CD4-positive, alpha-beta T cell treated with Interleukin-21 for 1 hour (primary cell): ENCODE measurements at places on chromosomes 6 and 20.

GRCh38 chr6:36719126-36719525 lies 21.5 kb downstream of the RAB44 start:
- DNase-seq, result no peak

GRCh38 chr6:163262080-163262479 lies 152.4 kb upstream of the QKI start:
- no peak for DNase-seq

DNA sequence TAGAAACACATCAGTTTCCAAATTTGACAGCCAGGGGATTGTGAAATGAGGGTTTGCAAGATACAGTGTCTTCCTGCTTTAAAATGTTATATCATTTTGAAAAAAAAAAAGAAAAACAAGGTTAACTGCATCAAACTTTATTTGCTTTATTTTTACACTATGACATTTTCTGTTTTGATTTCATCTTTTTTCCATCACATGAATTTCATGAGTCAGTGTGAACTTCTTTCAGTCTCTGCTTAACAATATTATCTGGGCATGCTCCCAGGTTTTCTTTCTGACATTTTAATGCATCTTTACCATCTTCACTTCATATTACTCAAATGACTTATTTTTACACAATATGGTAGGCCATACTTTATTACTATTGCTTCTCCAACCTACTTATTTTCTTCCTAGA lies 1.9 kb downstream of the NCOA7 start:
- DNase-seq, result no peak

- no peak for DNase-seq
Observed at GRCh38 chr6:125213939-125214338, 60.4 kb downstream of the TPD52L1 start.

DNA sequence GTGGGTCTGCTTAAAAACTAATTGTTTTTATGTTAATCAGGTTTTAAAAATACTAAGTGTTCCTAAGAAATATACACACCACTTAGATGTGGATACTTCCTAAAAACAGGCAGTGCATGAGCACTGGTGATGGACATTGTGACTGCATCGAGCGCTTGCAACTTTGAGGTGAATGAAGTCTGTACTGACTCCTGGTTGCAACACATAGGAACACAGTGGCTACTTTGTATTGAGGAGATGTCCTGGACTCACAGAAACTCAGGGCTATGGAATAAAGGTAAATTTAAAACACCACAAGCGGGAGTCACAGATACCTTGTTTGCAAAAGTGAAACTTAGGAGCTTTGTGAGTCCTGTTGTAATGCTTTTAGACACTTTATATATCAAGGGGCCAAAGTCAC lies 55.6 kb upstream of the POLR1H start:
- DNase-seq, result no peak

DNA sequence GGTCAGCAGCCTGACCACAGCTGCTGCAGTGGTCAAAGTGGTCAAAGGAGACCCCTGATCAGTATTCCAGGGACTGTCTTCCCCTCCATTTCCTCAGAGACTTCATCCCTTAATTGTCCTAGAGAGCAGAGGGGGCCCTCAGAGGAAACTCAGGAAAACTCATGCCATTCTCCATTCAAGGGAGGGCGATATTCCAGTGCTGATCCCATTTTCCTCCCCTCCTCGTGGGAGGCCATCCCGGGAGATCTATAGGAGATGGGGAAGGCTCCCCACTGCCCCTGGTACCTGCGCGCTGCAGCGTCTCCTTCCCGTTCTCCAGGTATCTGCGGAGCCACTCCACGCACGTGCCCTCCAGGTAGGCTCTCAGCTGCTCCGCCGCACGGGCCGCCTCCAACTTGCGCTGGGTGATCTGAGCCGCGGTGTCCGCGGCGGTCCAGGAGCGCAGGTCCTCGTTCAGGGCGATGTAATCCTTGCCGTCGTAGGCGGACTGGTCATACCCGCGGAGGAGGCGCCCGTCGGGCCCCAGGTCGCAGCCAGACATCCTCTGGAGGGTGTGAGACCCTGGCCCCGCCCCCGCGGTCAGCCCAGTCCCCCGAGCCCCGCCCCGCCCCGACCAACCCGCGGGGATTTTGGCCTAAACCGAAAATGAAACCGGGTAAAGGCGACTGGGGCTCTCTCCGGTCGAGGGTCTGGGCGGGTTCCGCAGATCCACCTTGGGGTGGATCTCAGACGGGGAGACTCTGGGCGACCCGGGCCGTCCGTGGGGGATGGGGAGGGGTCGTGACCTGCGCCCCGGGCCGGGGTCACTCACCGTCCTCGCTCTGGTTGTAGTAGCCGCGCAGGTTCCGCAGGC lies 878 bp downstream of the HLA-C start:
- peak; percentile 87 for DNase-seq

GRCh38 chr6:10676403-10676802 lies 18.0 kb downstream of the C6orf52 start:
- DNase-seq, result no peak

GRCh38 chr20:57025261-57025660 lies 241.2 kb downstream of the BMP7 start:
- DNase-seq, result no peak

DNA sequence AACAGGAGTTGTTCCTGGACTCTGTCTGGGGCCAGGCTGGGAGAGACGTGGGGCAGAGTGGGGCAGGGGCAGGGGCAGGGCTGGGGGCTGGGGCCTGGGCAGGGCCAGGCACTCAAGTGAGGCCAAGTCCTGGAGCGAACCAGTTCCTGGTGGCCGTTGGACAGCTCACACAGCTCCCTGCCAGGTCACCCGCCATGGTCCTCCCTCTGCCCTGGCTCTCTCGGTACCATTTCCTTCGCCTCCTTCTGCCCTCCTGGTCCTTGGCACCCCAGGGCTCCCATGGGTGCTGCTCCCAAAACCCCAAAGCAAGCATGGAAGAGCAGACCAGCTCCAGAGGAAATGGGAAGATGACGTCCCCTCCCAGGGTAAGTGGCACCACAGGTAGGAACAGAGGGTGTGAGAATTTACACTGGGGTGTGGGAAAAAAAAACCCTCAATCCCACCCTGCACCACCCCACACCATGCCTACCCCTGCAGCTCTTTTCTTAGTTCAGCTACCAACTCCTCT lies at the start of gene MCCD1:
Gene MCCD1 (plus strand): TSS at position 142 of the 508 bp plus-strand sequence. CDS start 53 bp downstream, at position 195.
- DNase-seq, result no peak

GRCh38 chr20:60137657-60138245 lies 179.5 kb downstream of the CDH26 start:
- DNase-seq, result peak; percentile 37

- no peak for DNase-seq
Observed at GRCh38 chr20:58719258-58719657, 26.7 kb downstream of the NPEPL1 start.

DNA sequence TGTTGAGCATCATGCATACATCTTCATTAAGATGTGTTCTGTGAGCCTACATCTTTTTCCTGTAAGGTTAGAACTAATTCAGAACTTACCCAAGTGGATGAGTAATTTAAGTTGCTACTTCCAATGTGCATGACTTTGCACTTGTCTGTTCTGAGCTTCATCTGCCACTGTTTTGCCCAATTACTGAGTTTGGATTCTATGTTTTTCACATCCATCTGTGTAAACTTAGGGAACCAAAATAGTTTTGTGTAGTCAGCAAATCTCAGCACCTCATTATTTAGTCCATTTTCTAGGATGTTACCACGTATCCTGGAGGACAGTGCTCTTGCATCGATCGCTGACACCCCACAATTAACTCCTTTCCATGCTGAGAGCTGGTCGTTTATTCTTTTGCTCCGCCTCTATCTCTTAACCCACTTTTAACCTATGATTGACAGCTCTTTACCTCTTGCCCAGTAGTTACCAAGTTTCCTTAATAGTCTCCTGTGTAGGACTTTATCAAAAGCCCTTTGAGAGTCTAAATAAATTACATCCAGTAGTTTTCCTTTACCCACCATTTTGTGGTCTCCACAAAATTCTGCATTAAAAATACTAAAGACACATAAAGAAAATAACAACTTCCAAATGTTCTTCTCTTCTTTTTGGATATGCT lies 44.2 kb upstream of the CITED2 start:
- no peak for DNase-seq

DNA sequence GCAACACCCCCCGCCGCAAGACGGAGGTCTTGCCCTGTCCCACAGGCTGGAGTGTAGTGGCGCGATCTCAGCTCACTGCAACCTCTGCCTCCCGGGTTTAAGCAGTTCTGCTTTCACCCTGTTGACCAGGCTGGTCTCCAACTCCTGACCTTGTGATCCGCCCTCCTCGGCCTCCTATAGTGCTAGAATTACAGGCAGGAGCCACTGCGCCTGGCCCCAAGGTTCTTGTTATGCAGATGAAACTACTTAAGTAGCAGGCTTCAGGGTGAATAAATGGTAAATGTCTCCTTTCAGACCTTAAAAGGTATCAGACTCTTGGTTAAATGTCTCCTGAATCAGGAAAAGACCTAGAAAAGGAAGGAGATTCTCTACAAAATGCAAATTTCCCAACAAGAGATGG lies 95.4 kb upstream of the TMEM181 start:
- DNase-seq, result no peak

DNA sequence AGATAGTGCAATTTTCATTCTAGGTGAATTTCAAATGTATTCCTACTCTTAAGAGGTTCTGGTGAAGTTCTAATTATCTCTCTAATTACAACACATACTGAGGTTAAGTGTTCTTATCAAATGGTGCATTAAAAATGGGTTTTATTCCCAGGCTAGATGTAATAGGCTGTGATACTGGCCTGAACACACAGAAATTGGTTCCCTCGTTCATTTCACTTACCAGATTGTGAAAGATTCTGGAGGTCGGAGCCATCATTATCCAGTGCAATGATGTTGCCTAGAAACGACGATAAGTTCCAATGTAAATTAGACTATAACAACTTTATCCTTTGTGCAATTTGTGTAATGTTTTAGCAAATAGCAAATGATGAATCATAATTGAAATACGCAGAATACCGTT lies 172.6 kb upstream of the SOX4 start:
- DNase-seq, result no peak

- DNase-seq, result no peak
Observed at GRCh38 chr6:25927756-25928216, 2.7 kb downstream of the SLC17A2 start.

- DNase-seq, result no peak
Observed at GRCh38 chr6:106056746-106057390, 29.3 kb upstream of the PRDM1 start.

- no peak for DNase-seq
Observed at GRCh38 chr20:8571611-8572010, 439.5 kb downstream of the PLCB1 start.

DNA sequence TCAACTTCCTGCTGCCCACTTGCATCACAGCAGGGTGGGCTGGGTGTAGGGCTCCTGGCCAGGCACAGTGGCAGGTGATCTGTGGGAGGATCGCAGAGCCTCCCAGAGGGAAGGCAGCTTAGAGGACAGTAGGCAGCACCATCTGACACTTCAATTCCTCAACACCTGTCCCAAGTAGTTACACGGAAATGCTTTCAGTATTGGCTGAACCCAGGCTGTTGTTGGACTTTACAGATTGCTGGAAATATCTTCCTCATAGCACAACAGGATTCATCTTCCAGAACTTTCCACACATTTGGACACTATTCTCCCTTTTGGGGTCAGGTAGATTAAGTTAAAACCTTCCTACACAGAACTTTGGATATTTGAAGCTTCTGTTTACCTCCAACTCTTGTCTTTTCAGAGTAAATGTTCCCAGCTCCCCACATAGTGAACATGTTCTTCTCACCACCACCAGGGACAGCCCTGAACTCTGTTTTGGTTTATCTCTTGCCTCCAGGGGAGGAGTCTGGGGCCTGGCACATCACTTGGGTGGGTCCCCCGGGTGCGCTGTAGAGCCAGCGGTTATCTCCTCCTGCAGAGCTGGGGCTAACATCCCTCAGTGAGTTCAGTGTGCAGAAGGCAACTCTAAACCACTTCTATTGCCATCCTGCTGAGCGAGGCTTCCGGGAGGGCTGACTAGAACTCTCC lies 3.5 kb upstream of the SLC22A2 start:
- no peak for DNase-seq

DNA sequence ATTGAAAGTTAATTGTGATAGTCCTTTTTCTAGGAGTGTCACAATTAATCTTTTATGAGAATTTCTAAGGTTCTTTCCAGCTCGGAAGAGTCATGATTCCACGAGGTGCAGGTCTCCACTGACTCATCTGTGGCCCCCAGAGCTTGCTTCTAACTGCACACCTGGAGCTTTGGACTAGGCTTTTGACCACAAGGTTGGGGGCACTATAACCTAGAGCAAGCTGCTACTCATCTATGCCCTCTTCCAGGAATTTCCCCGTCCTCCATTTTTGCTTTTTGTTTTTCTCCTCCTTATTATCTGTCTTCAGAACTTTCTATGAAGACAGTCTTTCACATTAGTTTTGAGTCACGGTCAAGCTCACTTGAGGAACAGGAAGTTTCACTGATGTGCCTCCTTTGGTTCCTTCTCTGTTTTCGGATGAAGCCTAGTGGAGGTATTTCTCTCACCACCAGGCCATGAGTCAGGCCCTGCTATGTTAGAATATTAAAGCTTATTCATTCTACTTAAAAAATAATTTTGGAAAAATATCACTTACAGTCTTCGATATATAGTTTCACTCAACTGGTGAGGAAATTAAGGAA lies 119.2 kb upstream of the INSM1 start:
- no peak for DNase-seq

DNA sequence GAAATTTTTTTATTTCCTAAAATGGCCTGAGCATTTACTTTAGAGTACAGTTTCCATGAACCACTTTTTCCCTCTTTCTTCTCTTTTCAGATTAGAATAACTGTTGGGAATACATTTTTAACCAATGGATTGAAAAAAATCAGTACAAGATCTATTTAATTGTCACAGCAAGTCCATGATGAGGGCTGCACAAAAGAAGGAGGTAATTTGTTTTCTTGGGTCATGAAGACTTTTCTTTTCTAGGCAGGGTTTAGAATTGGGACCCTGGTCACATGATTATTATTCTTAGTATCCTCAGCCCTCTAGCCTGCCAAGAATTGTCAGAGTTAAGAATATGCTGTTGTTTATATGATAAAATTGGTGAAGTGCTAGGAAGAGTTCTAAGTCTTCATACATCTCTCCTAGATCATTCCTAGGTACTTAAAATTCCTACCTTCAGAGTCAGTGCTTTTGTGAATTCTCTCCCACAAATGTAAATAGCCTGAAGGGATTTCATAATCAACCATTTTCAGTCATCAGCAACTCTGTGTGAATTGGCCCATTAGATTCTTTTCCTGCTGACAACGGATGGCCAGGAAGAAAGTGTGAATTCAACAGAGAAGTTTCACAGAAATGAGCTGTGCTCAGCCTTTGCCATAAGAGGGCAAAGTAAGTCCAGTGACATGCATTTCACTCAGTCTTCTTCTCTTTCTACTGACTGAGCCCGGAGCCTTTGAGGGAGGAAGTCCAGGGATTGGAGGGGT lies 32.4 kb upstream of the TPBG start:
- DNase-seq, result no peak

GRCh38 chr6:118663993-118664985 lies 12.9 kb upstream of the CEP85L start:
- no peak for DNase-seq

GRCh38 chr6:112957536-112957916 lies 610.4 kb downstream of the RFPL4B start:
- no peak for DNase-seq

DNA sequence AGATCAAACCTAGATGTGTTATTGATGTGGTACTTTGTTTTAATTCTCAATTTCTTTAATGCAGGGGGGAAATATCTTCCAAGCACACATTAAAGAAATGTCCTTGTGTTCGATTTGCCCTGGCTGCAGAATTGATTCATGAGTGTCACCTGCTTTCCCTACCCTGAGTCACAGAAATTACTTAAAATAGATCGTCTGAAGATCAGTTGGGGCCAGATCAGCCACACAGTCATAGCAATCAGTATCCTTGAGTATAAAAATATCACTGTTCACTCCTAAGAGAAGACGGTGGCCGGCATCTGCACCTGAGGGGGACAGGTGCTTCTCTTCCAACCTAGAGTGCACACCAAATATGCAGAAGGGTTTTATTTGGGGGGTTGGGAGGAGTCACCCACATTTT lies 115.2 kb upstream of the RIN2 start:
- DNase-seq, result no peak
